ENCODE measurements at places on chromosomes 2 and 18.

DNA sequence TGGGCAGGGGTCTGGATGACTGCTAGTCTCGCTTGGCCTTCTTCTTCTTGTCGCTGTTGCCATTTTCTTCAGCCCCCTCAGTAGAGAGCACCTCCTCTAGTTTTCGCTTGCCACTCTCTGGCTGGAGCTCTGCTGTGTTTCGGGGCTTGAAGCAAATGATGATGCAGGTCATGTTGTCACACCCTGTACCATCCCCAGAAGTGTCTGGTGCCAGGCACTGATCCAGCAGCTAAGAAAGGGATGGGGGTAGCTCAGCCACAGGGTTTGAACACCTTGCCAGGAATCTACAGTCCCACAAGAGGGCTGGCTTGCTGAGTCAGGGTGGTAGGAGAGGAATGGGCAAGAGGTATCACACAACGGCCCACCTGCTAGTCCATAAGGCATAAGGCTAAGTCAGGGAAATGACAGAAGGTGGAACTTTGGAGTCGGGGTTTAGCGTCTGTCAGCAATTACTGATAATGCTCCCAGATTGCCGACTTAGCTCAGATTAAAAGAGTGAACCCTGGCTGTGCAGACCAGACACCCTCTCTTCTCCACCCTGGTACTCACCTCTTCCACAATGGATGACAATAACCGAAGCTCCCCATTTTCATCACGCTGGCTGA is 1.1 kb upstream of the ZNF513 start:
- no peak for DNase-seq

DNA sequence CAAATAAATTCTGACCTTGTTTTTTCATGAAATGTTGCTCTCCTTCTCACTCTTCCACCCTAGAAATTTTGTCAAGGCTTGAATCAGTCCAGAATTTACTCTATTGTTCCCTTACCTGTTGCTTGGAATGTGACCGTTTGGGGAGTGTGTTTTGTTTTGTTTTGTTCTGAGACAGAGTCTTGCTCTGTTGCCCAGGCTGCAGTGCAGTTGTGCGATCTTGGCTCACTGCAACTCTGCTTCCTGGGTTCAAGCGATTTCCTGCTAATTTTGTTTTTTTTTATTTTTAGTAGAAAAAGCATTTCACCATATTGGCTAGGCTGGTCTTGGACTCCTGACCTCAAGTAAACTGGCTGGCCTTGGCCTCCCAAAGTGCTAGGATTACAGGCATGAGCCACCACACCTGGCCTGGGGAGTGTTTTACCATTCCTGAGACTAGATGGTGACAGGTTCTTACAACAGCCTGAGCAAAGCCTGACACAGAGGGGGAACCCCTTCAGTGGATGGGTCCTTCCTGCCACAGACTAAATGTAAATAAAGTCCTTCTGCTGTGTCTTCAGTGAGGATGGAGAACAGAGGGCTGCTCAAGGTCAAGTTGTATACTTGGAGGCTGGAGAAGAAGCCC is 52.0 kb downstream of the HAUS1 start:
- no peak for DNase-seq

DNA sequence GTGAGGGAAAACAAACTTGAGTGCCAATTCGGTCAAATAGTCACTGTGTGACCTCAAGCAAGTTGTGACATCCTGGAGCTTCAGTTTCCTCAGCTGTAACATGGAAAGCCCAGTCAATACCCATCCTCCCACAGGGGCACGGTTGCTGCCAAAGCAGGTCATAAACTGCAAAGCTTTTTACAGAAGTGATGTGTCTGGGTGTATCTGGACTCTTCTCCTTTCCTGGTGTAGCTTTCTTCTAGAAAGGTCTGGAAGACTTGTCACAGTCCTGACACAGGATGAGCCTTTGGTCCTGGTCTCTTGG is 4.2 kb upstream of the AFF3 start:
- no peak for DNase-seq

- DNase-seq, result no peak
These were observed 183.5 kb upstream of the GCFC2 start for GRCh38 chr2:75894170-75894569.

- DNase-seq, result no peak
These were observed 121.3 kb upstream of the NXPH2 start for GRCh38 chr2:138901530-138901929.

DNA sequence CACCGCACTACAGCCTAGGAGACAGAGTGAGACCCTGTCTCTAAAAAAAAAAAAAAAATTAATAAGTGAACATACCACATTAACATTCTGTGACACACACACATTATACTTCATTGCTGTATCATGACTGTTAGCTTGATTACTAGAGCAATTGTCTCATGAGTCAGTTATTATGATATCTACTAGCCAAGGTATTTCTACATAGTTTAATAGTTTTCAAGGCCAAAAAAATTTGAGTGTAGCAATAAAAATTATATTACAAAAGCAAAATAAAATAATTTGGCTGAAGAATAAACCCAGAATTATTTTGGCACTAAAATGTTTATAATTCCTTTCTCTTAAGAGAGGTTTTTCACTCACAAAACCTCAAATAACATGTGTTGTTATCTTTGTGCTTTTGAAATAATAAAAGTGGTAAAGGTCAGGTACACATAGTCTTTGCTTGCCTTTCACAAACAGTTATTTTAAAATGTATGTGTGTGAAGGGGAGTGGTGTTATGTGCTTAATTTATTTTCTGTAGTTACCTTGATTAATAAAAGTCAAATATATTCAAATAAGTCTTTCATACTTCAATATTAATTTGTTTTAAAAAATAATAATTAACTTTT is 136.9 kb upstream of the SPOPL start:
- no peak for DNase-seq

- DNase-seq, result no peak
These were observed 8.0 kb downstream of the MYL12B start for GRCh38 chr18:3269914-3270299.

DNA sequence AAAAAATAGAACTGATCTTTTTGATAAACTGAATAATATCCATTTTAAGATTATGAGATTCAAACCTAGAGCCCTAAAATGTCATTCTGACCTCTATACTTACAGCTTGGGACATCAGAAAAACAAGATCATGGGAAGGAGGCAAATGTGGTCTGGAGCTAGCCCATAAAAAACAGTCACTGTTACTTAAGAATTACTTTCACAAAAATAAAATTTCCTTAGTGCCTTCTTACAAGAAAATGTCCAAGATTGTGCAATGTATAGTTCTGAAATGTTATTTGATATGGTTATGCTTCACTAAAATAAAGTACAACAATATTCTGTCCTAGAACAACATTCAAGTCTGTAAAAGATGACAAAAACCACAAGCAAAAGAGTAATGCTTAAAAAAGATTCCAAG is 247.6 kb downstream of the DYM start:
- DNase-seq, result no peak

DNA sequence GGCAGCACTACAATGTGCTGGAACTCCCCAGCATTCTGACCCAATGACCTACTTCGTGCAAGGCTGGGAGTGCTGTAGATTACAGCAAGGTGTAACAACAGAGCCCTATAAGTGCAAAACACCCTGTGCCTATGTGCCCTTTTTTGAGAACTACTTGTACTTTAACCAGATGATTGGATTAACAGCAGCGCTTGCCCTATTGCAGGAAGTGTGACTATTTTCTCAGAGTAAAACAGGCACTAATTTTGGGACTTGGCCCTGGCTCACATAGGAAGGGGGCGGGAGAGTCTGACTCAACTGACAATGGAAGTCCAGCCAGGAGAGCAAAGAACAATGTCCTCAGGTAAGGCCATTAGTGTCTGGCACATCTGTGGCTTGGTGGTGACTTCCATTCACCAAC is 35.6 kb upstream of the RNF125 start:
- DNase-seq, result no peak

DNA sequence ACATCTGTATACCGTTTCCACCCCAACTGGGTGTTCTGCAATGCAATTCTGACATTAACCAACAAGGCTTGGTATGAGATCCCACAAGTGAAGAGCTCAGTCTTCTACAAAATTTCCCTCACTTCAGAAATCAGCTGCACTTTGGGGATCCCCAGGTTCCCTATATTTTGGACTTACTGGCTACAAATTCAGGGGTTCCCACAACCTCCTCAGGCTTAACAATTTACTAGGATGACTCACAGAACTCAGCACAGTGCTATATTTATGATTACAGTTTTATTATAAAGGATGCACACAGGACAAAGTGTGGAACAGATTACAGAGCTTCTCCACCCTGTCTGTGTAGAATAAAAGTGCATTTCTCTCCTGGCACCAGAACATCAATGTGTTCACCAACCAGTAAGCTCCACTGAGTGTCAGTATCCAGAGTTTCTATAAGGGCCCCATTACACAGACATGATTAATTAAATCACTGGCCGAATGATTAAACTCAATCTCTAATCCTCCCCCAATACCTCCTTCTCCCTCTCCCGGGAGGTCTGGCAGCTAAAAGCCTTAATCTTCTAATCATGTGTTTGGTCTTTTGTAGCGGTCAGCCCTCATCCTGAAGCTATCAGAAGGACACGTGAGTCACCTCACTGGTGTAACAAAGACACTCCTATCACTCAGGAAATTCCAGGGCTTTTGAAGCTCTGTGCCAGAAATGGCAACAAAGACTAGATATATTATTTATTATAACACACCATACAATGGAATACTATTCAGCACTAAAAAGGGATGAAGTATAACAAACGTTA is 84.6 kb downstream of the SLC66A3 start:
- no peak for DNase-seq

DNA sequence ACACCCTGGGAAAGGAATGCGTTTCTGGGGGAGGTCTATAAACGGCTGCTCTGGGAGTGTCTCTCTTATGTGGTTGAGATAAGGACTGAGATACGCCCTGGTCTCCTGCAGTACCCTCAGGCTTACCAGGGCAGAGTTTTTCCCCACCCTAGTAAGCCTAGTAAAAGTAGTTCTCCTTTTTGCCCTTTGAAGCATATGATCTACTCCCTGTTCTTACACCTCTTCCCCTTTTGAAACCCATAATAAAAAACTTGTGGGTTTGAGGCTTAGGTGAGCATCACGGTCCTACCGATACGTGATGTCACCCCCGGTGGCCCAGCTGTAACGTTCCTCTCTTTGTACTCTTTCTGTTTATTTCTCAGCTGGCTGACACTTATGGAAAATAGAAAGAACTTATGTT is 97.4 kb downstream of the FSIP2 start:
- DNase-seq, result no peak

GRCh38 chr2:232977438-232977971 is 35.6 kb downstream of the NGEF start:
- DNase-seq, result no peak

DNA sequence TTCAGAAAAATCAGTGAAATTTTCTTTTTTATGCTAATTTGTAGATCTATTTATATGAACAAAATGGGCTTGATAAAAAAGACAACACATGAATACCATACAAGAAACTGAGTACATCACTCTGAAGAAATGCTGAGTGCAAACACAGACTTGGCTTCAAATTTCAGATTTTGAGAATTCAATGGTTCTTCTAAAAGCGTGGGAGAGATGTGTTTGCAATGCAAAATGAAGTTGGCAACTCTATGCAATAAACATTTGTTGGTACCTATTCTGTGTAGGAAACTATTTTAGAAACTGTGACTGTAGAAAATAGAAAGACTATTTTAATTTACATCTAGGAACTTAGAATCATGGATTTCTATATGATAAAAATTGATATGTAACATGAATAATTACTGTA is 1834.1 kb upstream of the CELF4 start:
- DNase-seq, result no peak

DNA sequence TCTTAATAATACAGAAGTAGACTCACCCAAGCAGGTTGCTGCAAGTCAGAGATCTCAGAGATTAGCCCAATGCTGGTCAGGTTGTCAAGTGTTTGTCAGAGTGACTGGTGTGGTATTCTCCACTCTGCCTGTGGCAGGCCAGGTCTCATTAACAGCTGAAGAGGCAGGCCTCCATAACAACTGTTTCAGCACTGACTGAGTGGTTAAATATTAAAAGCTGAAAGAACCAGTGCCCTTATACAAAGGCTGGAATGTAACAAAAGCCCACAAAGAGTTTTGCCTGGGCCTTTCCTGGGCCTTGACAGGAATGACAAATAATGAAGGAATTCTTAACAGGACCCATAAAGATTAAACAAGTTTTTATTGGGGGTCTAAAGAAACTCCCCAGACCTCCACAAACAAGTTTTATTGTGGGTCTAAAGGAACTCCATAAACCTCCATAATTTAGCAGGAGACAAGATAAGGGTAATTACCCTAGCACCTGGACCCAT is 26.8 kb downstream of the SULT1C2 start:
- DNase-seq, result no peak

GRCh38 chr2:197001921-197002320 is 75.4 kb upstream of the PGAP1 start:
- DNase-seq, result no peak

- DNase-seq, result no peak
These were observed 66.7 kb downstream of the NDUFA10 start for GRCh38 chr2:239958473-239958765.

DNA sequence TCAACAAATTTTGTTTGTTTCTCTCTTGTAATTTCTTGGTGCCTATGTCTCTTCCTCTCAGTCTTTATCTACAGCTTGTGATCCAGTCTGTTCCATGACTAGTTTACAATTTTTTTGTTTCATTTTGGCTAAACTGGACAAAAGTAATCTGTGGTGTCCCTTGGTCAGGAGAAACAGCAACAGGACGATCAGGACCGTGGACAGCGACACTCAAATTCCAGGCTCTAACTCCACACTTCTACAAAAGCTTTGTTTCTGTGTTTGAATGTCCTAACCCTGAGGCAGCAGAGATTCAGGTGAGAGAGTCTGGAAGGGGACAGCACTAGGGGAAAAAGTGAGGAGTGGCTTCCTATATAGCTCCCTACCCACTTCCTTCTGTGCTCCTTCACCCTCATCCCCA is 593.3 kb upstream of the FANCL start:
- no peak for DNase-seq

DNA sequence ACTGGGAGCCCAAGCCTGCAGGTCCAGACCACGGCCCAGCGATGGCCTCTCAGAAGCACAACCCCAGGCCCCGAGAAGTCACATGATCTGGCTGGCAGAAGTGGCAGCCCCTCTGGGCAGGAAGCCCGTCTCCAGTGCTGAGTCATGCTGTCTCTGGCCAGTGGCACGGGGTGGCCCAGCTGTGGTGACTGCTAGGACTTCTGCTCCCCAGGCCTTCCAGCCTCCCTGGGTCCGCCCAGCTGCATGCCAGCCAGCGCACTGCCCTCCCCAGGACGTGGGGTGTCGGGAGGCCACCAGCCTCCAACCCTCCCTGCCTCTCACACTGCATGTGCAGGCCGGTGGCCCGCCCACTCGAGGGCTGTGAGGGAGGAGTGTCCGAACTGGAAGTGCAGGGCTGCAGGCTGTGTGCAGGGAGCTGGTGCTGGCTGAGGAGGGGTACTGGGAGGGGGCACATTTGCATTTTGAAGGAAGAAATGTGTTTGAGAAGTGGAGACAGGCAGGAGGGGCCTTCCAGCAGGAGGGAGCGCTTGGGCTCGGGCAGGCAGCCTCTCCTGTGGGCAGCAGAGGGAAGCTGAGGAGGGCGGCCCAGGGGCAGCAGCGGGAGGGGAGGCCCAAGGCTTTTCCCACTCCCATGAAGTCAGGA is 17.0 kb upstream of the HPCAL1 start:
- DNase-seq, result no peak

- DNase-seq, result no peak
These were observed 29.6 kb downstream of the SERTAD2 start for GRCh38 chr2:64624108-64624610.

- DNase-seq, result no peak
These were observed 33.2 kb upstream of the CYTIP start for GRCh38 chr2:157476953-157477709.

Measured in GM12878 (cell line).